Thoracic aorta (tissue), 2 donors: ENCODE measurements at places on chromosomes 2 and 18. TPM values are rescaled to one million over a fixed set of nuclear protein-coding genes. Genes with fewer than 3 reads are reported as not detected.

DNA sequence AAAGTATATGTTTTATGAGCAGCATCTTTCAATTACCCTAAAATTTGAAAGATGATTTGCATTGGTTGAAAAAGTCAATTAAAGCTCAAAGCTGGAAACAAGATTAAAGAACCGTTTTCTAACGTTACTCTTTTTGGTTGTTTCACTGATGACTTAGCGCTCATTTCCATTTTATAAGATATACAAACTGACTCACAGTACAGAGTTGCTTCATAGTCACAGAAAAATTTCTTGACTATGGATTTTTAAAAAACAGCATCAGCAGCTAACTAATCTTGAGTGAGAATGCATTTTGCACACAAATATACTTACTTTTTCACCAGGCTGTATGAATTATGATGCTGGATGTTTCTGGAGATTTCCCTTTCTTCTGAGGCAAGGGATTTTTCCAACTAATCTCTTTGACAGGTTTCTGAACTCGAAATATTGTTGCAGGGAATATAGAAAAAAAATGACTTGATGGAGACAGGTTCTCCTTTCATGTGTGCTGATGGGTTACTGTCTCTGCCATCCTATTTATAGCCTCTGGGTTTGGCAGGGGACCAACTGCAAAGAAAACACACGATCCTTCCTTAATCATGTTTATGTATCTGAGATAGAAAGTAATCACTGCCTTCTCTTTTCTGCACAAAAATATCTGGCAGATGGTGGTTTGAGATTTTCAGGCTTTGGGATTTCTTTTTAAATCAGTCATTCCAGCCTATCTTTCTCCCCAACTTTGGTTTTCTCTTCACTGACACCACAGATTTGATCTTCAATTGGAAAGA, 129.4 kb upstream of the DAPL1 start:
- DNase-seq, result no peak

DNA sequence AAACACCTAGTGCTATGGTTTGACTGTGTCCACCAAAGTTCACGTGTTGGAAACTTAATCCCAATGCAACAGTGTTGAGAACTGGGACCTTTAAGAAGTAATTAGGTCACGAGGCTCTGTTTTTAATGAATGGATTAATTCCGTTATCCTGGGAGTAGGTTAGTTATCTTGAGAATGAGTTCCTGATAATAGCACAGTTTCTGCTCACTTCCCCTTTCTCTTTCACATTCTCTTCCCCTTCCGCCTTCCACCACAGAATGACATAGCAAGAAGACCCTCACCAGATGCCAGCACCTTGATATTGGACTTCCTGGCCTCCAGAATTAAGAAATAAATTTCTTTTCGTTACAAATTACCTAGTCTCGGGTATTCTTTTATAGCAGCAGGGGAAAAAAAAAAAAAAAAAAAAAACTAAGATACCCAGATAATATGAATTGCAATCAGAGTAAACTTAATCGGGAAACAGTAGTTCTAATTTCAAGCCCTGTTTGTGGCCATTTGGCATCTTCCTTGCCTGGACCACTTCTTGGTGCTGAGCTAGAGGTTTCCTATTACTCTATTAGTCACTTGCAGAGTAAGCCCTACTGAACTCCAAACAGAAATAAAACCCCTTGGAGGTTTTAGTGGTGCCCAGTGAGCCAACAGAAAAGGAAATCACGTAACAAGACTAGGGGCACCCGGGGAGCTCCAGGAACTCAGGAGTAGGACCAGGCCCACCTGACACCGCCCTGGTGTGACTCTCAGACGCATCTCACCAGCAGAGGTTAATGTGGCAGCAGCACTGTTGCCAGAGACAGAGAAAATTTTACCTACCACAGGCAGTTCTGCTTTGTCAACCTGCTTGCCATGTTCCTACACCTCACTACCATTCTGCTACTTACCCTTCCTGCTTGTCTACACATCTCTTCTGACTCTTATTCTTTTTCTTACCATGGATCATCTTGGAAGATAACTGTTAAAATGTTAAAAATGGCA, 147.6 kb upstream of the CAB39 start:
- no peak for DNase-seq

Gene ELOA2
- total RNA-seq, result not detected

Gene AQP12B
- total RNA-seq, result not detected
